Activated T-cell treated with anti-CD3 and anti-CD28 coated beads, Interleukin-2, amount 50 U/mL, for 48 hours (primary cell): ENCODE measurements at places on chromosomes 16 and 17.

DNA sequence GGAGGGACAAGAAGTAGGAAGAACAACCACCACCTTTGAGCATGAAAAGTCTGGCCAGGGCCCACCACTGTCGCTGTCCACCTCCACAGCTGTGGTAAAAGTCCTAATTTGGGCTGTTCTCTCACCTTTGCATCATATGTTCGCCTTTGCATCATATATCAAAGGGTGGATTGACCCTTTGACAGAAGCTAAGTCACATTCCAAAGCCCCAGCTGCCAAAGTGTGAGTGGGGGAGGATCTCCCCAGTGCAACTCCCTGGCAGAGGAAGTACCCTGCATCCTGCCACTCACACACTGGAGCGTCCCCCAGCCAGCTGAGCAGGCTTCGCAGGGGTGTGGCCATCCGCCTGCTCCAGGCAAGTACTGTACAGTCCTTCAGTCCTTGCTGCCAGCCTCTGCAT is 12.7 kb upstream of the SPECC1 start:
- DNase-seq = no peak

DNA sequence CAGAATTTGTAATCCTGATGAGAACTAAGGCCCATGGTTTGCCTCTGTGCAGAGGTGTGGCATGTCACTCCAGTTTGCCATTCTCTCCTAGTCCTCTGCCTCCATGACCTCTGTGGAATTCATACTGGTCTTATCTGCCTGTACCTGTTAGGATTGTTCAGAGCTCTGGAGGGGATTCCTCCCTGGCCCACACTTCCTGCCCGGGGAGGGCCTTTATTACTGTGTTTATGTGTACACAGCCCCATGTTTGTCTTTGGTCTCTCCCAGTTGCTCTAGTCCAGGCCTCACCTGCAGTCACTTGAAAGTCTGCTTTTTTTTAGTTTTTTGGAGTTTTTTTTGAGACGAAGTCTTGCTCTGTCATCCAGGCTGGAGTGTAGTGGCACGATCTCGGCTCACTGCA is 36.4 kb downstream of the RHBDL3 start:
- DNase-seq = no peak

GRCh38 chr16:77683397-77684180 is 38.7 kb upstream of the NUDT7 start:
- no peak for DNase-seq

GRCh38 chr17:60989379-60989778 is 311.7 kb downstream of the BCAS3 start:
- DNase-seq = no peak

GRCh38 chr17:38705803-38706504 is 881 bp downstream of the MLLT6 start:
- DNase-seq = peak; percentile 69

DNA sequence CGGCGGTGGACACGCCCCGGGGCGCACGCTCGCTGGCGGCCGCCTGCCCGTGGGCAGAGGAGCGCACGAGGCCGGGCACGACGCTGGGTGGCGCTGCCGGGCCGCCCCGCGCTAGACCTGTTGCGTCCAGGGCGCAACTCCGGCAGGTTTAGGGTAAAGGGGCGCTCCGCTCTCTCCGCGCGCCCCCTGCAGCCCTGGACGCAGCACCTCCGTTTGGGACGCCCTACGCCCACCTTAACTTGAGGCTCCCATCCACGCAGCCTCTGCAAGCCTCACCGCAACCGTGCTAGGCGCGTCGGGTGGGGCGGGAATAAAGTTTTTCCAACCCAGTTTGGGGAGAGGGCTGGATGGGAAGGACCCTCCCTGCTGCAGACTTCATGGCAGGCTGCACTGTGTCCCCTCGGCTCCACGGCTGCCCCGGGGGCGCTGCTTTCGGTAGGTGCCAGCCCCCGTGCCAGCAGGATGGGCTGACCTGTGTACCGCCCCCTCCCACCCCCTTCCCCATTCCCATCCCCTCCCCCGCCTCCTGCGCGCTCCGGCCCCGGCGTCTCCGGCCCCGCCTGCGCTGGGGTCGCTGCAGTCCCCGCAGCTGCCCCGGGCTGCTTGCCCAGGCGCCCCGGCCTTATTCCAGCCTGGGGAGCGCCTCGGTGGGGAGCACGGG is at the start of gene SYT17:
SYT17 (plus strand) TSS at position 531 of the 661 bp plus-strand sequence. CDS start 407 bp downstream, outside the sequence.
- peak; percentile 66 for DNase-seq

DNA sequence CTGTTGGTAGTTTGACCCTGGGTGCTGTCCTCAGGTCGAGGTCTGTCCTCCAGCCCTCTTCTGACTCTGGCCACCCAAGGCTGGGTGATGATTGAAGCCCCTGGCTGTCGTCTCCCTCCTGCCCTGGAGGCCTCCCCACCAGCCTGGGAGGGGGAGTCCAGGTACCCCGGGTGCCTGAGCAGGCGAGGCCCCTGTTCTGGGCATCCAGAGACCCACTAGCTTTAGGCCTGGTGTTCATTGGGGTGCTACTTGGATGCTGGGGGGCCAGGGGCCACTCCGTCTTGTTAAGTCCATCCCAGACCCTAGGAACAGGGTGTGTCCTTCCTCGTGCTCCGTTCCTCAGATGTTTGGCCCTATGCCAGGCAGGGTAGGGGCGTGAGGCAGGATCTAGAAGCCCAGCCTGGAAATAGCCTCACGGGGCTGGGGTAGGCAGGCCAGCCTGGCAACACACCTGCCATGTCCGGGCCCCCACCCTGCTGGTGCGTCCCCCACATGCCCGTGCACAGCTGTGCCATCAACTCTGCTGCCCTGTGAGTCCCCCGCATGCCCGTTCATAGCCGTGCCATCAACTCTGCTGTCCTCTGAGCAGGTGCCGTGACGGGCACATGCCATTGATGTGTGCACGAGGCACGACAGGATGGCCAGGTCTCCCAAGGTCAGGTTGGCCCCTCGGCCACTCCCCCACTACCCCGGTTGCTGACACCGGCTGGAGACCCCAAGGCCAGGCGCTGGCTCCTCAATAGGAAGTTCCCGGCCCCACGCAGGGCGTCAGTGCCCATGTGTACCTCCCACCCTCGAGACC is 36.9 kb downstream of the GINS2 start:
- DNase-seq = no peak

DNA sequence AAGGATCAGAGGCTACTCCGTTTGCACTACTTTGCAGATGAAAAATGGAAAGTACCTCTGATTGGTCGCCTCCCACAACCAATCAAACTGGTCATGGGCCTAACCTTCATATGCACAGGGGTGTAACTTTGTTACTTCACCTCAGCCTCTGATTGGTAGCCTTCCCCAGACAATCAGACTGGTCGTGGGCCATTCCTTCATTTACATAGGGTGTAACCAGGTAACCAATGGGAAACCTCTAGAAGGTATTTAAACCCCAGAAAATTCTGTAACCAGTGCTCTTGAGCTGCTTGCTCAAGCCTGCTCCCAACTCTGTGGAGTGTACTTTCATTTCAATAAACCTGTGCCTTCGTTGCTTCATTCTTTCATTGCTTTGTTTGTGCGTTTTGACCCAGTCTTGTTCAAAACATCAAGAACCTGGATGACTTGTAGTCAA is 39.2 kb upstream of the USP22 start:
- no peak for DNase-seq

DNA sequence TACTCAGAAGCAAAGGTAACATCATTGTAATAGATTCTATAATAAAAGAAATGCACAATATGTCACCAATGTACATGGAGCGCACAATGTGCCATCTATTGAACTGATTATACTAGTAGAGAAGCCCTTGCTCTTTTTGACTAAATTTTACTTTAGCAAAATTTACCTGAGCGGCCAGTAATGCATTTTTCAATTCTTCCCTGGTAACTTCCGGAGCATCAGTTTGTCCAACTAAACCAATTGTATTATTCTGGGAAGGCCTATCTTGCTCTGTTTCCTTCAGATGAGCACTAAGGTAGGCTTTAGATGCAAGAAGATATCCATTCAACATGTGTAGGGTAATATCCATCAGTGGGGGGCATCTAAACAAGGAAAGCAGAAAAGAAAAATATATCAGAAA is 8.8 kb upstream of the BRIP1 start:
- no peak for DNase-seq

DNA sequence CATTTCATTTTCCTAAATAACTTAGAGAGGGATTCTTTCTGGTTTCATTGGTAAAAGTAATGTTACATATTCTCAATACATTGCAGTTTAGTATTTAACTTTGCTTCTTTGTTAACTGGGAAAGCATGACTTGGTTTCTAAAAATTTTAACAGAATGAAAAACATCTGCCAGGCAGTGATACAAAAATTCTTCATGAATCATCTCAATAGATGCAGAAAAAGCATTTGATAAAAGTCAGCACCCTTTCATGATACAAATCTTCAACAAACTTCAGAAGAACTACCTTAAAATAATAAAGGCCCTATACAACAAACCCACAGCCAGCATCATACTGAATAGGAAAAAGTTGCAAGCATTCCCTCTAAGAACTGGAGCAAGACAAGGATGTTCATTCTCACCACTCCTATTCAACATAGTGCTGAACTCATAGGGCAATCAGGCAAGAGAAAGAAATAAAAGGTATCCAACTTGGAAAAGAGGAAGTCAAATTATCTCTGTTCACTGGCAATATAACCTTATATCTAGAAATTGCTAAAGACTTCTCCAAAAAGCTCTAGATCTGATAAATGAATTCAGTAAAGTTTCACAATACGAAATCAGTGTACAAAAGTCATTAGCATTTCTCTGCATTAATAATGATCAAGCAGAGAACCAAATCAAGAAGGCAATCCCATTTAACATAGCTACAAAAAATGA is 50.4 kb downstream of the SLFN5 start:
- DNase-seq = no peak

- DNase-seq = no peak
Measured at GRCh38 chr16:19616241-19616640, 60.7 kb downstream of the VPS35L start.

- DNase-seq = peak; percentile 44
Measured at GRCh38 chr17:5049314-5049841, 14.2 kb upstream of the SLC52A1 start.
